ENCODE measurements at places on chromosomes 4 and X.

- no peak for DNase-seq
Measured at GRCh38 chr4:112702892-112703291, 65.9 kb downstream of the LARP7 start.

DNA sequence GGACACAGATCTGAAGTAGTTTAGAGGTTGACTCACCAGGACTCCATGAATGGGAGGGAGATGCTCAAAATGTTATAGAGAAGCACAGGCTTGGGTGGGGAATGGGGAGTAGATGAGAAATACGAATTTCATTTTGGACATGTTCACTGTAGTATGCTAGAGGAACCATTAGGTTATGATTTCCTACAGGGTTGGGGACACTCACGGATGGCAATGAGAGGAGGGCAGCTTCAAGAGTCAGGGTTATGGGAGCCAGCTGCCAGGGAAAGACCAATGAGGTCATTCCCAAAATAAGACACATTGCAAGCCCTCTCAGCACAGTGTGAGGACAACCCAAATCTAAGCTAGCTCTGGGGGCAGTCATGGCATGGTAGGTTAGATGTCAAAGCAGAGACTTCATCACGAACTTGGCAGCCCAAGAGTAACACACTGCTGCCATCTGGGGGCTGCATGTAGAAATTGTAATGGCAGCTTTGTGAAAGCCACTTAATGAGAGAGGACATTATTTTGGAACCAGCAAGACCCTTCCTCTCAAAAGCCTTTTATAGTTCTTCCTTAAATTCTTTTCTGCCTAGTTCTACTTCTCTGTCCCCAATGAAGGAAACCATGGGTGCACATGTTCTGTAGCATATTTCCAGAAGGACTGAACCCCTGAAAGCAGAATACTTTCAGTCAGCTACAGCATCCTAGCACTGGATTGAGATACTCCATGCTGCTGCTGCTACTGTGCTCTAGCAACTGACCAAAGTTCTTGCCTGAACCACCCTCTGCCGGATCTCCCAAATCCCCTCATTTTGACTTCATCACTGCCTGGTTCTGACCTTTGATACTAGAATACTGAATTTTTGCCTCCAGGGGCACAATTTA lies 16.2 kb upstream of the ZCCHC12 start:
- peak; percentile 14 for DNase-seq

DNA sequence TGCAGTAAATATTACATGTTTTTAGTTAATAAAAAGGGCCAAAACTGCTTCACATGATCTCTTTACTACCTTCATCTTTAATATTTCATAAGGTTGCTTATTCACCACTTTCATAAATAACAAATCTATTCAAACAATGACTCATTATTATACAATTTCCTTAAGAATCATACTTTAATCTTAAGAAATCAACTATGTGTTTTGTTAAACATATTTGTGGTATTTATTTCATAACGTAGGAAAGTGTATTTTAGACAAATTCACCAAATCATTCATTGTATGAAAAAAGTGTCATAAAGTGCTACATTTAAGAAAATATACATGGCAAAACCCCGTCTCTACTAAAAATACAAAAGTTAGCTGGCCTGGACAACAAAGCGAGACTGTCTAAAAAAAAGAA lies 150.5 kb upstream of the RXFP1 start:
- no peak for DNase-seq

DNA sequence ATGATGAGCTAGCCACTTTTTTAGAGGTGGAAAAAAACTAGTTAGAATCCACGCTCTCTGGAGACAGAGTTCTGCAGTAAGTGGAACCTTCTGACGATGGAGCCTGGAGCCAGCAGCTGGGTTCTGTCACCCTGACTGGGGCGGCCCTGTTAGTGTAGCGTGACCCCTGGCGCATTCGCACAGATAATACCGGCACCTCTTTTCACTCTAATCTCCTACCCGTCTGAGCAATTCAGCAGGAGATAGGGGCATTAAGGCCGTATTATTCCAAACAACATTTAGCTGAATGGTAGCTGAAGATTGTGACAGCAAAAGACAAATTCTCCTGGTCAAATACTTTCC lies 292.6 kb downstream of the FBXO8 start:
- no peak for DNase-seq

- DNase-seq = no peak
Measured at GRCh38 chrX:115399306-115399705, 109.8 kb downstream of the LUZP4 start.

GRCh38 chrX:119682019-119682989 lies 10.7 kb downstream of the SEPTIN6 start:
- no peak for DNase-seq

DNA sequence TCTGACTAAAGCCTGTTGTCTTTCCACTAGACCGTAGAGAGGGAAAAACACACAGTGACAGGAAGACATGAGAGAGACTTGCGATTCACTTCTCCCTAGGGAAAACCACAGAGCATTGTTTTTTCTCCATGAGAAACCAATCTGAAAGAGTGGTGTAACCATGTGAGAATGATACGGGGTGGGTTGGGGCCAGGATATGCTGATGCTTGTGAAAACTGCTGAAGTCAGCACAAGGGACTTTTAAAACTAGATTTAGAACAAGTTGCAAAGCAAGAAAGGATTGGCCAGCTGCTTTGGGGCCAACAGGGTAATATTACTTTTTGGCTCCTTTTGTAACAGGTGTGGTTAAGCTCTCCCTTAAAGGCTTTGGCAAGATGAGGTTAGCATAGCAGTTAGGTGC lies 66.1 kb downstream of the NHSL2 start:
- no peak for DNase-seq

- DNase-seq = no peak
Measured at GRCh38 chrX:48480583-48480982, 4.6 kb downstream of the FTSJ1 start.

- no peak for DNase-seq
Measured at GRCh38 chr4:80308466-80308822, 27.1 kb upstream of the CFAP299 start.

- no peak for DNase-seq
Measured at GRCh38 chrX:46554942-46555341, 9.7 kb upstream of the ZNF674 start.

- DNase-seq = no peak
Measured at GRCh38 chr4:90845777-90846176, 718.6 kb downstream of the CCSER1 start.

DNA sequence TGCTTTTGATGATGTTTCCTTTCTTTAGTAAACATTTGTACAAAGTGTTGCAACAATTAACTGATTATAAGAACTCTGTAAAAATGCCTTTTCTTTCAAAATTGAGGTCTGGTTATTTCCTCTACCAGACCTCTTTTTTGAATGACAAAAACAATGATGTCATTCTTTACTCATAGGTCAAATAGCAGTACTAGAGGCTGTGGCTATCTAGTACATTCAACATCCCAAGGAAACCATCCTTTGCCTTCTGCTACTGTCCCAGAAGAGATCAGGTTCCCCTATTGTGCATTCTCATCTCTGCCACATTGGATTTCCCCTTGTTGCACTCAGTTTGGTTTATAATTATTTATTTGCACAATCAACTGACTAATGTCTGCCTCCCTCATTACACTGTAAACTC lies 19.1 kb upstream of the MAD2L1 start:
- DNase-seq = no peak

DNA sequence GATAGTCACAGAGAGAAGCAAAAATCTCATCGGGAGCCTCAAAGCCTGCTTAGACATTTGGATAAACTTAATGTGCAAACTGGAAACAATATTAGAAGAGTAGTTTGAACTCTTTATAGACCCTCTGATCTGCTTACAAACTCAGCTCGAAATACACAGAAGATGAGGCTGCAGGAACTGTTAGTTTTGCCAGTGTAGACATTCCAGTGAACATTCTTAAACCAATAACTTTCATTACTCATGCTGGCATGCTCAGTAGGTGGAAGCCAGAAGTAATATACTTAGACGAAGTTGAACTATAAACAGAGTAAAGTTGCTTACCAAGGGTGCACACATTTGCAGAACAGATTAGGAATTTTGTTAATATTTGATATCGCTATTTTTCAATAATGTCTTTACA lies 303.5 kb downstream of the ANKRD50 start:
- DNase-seq = no peak

GRCh38 chr4:169037506-169037905 lies 27.5 kb upstream of the CBR4 start:
- DNase-seq = no peak

- DNase-seq = no peak
Measured at GRCh38 chr4:2810388-2810787, 17.5 kb downstream of the SH3BP2 start.

DNA sequence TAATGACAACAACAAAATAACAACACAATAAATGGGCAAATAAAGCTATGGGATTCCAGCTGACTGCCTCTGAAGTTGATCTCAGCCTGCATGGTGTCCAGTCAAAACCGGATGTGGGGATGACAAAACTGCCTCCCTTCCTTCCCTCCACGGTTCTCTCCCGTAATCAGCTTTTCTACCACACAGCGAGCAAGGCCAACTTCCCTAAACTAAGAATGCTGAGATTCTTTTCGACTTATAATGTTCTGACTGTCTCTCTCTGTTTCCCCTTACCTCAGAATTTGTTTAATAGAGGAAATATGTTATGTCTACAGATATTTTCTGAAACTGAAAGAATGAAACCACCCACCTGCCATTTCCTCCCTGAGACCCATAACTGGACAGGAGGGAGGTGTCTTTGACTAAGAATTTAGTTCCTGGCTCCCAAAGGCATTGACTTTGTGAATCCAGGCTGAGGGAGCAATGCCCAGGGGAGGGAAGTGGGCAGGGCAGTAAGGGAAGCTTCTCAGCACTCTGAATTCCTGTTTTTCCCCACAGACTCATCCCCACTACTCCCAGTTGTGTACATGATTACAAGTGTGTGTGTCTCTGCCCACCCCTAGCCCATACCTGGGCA lies 1.0 kb upstream of the TLR1 start:
- no peak for DNase-seq

DNA sequence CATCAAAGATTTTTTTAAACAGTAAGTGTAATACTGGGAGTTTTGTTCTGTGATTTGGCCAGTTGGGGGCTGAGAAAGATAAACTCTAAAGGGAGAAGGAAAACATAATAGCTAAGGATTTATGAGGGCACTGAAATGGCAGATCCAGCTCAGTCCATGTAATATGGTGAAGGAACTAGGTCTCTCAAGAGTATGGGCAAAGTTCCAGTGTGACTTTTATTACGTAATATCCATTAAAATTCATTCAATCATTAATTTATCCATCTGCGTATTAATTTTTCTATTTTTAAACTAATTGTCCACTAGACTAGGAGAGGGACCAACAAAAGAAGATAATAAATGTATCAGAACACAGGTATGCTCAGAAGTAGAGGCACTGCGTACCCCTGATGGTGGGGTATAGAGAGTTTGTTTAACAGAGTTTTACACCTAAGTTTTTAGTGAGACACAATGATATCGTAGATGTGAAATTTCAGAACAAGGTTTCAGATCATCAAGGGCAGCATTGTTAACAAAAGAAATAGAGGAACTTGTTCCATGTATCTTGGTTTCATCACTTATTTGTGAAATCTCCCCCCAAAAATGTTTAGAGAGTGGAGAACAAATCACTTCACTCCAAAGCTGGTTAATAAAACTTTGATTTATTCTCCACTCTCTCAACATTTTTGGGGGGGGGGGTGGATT lies 351.1 kb downstream of the GRXCR1 start:
- no peak for DNase-seq

DNA sequence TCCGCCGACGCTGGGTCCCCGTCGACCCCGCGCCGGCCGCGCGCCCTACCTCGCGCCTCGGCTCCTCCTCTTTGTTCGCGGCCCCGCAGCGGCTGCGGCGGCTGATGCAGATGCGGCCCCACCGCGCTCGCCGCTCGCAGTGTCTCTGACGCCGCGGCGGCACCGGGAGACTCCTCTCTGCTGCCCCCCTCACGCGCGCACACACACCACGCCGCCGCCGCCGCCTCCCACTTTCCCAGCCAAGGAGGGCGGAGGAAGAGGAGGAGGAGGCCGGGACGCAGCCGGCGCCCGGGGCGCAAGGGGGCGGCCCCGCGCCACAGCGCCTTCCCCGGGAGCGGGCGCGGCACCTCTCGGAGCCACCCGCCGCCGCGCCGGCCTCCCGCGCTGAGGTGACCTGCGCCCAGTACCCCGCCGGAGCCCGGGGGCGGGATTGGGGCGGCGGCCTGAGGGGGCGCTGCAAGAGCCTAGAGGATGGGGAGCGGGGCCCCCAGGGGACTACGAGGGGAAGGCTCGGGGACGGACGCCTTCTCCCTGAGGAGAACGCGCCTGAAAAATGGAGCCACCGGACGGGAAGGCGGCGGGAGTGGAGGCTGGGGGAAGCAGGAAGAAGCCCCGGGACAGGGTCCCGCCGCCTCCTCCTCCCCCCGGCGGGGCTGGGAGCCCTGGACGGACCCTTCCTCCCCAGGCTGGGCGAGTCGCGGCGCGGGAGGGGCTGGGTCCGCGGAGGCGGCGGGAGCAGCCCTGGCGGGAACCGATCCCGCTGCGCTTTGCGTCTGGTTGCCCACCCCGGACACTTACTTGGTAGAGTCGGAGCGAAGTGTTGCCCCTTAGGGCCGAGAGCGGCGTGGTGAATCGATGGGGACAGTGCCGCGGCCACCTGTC lies at the start of gene SH3RF1:
SH3RF1 (minus strand) TSS at position 147 of the 882 bp plus-strand sequence. CDS start 1,744 bp downstream, outside the sequence.
- DNase-seq = peak; percentile 84

DNA sequence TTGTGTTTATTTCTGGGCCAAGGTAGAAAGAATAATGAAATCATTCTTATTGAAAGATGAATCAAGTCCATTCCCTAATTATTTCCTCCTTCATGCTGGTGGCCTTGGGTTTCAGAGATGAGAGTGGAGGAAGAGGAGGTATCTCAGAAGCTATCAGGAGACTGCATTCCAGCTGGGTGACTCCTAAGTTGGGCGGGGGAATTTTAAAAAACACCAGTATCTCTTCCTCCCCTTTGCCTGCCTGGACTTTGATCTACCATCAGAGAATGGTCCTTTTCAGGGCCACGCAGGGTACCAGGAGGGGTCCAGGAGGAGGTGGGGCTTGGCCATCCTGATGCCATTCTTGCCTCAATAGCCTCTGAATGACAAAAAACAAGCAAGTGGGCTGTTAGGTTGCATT lies 104.4 kb downstream of the ASMT start:
- DNase-seq = no peak

DNA sequence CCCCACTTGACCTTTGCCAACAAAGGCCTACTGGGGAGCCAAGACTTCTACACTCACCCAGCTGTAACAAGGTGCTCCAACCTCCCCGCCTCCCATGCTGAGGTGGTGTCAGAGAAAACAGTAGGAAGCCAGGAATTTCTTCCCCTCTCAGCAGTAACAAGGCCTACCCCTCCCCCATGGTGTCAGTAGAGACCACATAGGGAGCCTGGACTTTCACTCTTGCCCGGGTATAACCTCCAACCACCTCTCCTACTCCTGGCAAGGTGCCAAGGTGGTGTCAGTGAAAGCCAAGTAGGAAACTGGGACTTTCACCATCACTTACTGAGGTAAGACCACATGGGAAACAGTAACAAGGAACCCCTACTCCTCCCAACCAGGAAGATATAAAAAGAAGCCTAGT lies 93.1 kb downstream of the SLC16A2 start:
- no peak for DNase-seq

- DNase-seq = no peak
Measured at GRCh38 chr4:18202486-18202885, 180.9 kb upstream of the LCORL start.

- DNase-seq = no peak
Measured at GRCh38 chr4:44738615-44739014, 12.3 kb upstream of the GNPDA2 start.
